ENCODE measurements at places on chromosomes 6 and 20.

GRCh38 chr20:37390503-37390890 lies 44.6 kb downstream of the SRC start:
- no peak for DNase-seq

- DNase-seq: no peak
Observed at GRCh38 chr6:30167101-30167500, 3.8 kb downstream of the TRIM15 start.

- no peak for DNase-seq
Observed at GRCh38 chr20:25629816-25630499, 6.1 kb upstream of the NANP start.

DNA sequence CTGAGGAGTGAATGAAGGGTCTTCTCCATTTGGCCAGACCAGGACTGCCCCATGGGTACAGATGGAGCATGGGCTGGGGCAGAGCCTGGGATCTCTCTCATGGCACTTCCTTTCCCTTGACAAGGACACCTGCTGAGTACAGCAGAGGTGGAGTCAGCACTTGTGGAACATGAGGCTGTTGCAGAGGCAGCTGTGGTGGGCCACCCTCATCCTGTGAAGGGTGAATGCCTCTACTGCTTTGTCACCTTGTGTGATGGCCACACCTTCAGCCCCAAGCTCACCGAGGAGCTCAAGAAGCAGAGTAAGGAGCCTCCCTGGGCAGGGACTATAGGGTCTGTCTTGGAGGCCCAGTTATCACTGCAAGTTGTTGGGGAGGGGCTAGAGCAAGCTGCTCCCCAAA lies 29.6 kb downstream of the GSS start:
- no peak for DNase-seq

- DNase-seq: no peak
Observed at GRCh38 chr6:127026247-127026646, 92.2 kb upstream of the RSPO3 start.

DNA sequence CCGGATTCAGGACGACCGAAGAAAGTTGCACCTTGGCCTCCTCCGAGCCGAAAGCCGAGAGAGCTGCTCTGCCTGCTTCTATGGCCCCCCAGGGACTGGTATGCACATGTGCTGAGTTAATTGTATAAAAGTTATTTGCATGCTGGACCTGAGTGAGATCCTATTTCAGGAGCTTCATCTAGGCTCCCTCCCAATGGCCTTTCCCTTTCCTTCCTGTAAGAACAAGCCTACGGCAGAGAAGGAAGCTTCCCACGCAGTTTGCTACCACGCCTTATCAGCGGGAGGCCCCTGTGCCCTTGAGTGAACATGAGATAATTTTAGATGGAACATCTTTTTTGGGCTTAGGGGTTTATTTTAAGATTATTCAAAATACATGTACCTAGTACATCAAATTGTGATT lies 65.9 kb downstream of the RIN2 start:
- no peak for DNase-seq

DNA sequence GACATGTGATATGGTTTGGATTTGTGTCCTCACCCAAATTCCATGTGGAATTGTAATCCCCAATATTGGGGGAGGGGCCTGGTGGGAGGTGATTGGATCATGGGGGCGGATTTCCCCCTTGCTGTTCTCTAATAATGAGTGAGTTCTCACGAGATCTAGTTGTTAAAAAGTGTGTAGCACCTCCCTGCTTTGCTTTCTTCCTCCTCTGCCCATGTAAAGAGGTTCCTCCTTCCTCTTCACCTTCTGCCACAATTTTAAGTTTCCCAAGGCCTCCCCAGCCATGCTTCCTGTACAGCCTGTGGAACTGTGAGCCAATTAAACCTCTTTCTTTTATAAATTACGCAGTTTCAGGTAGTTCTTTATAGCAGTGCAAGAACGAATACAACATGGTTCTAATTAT lies 2.1 kb upstream of the ZNF451 start:
- DNase-seq: no peak

DNA sequence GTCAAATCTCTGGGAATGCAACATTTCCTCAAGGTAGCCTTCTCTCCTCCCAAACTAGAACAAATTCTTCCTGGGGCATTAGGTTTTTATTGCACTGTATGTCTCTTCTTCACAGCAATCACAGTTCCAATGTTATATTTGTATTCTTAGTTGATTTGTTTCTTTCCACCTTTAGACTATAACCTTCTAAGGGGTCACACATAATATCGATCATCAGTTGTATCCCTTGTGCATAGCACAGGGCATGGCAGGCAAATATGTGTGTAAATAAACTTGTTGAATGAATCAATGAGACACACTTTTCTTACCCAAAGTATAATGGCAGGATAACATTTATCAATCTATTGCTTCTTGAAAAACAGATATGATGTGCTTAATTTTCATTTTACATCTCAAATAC lies 81.0 kb downstream of the ATG5 start:
- no peak for DNase-seq

GRCh38 chr6:158627168-158627939 lies 17.2 kb downstream of the DYNLT1 start:
- DNase-seq: no peak

- DNase-seq: no peak
Observed at GRCh38 chr20:51886341-51886740, 84.0 kb upstream of the SALL4 start.

- no peak for DNase-seq
Observed at GRCh38 chr6:33015798-33016197, 6.4 kb upstream of the HLA-DOA start.

- no peak for DNase-seq
Observed at GRCh38 chr6:130625825-130626527, 201.2 kb upstream of the SMLR1 start.

Measured in stimulated activated CD8-positive, alpha-beta memory T cell treated with anti-CD3 and anti-CD28 coated beads, Interleukin-7, amount 100 ng/mL, for 1 hour (primary cell).